ENCODE measurements at places on chromosomes 16 and 17.

GRCh38 chr17:29376667-29377270, 13.4 kb upstream of the TAOK1 start:
- peak; percentile 65 for DNase-seq

DNA sequence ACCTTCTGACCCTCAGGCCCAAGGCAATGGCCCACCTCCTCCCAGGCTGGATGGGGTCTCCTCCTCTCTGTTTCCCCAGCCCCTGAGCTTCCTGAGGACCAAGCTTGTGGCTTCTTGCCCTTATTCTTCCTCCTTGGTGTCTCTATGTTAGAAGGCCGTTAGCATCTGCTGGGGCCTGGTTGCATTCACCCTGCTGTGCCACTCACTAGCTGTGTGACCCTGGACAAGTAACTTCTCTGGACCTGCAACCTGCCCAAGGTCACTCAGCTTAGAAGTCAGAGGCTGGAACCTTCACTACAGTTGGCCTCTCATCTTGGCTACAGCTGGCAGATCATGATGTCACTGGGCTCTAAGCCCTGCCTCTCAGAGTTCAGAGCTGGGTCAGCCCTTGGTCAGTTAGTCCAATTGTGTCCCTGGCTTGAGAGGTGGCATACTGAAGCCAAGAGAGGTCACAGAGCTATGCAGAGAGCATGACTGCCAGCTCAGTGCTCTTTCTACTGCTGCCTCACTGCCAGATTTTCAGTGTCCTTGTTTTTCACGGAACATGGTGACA, 3.0 kb downstream of the MT2A start:
- DNase-seq: no peak

DNA sequence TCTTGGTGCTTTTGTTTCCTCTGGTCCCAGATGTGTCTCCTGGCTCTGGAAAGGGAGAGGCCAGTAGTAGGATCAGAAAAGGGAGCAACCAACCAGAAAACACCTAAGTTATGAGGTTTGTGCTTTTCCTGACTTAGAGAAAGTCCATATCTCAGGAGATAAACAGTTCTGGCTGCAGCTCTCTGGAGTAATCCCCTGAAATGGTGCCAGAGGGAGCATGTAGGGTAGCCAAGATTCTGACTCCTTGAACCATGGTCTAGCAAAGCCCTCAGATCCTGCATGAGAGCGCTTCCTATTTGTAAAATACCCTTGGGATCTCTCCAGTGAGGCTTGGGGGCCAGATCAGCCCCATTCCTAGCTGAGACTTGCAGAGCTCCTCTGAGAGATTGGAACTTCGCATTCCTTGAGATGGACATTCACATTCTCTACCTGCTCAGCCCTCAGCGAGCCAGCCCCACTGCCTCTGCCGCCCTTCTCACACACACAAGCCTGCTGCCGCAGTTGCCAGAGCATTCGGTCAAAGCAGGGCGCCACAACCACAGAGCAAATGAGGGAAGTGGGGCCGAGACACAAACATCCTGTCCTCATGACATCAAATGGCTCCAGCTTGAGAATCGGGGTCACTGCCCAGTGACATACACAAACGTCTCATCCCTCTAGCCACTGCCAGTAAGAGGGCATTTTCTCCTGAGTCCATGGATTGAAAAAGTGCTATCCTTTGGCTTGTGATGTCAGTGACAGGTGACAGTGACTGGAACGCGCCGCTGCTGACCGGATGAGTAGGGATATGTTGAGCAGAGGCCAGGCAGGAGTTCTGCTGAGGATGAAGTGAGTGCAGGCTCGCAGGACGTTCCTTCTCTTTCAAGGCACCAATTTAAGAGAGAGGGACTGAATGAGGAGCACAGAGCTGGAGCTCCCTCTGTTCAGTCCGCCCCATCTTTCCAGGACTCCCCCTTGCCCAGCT, 5.0 kb downstream of the ABHD15 start:
- DNase-seq: no peak

DNA sequence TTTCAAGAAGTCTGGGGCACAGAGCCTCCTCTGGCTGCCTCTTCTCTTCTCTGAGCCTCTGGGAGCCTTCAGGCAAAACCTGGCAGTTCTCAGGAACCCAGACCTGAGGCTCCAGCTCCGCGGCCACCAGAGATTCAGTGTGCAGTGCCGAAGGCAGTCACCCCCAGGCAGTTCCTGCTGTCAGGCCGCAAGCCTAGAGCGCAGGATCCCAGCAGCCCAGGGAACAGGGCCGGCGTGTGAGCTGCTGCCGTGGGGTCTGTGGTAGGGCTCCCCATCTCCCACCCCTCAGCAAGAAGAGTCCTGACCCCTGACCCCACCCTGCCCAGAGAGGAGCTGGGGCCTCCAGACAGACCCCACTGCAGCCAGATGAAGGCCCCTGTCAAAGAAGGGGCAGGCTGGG, 78.2 kb downstream of the AMFR start:
- no peak for DNase-seq

DNA sequence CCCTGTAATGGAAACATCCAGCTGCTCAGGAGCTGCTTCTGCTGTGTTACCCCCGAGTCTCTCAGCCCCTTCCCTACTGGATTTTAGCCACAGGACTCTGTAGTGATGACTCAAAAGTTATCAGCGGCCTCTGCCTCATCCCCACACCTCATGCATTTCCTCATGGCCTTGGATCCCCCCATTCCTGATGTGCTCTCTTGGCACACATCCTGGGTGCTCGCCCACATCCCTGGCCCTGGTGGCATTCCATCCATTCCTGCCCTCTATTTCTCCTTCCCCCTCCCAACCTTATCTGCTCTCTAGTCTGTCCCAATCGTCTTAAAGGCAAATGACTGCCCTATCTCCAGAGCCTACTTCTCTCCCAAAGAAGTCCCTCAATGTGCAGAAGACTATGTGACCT, 24.6 kb downstream of the MARF1 start:
- DNase-seq: no peak

- no peak for DNase-seq
Observed at GRCh38 chr16:85911251-85911930, 12.4 kb downstream of the IRF8 start.

- no peak for DNase-seq
Observed at GRCh38 chr16:72287649-72288048, 115.7 kb upstream of the PMFBP1 start.

- DNase-seq: peak; percentile 76
Observed at GRCh38 chr17:79658811-79659207, 48.0 kb upstream of the RBFOX3 start.

DNA sequence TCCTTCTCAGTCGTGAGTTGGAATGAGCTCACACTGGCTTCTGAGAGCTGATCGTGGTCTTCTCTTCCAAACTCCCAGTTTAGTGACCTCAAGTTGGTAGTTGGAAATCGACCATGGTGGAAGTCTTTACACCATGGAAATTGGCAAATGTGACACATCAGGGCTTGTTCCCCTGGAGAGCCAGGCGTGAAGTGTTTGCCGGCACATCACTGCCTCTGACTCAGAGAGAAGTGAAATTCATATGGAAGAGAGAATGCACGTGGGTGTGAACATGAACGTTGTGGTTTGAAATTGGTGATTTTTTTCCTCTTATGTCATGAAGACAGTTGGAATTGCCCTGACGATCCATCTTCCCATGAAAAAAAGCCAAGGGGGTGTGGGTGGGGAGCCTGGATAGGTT, 47.4 kb downstream of the AXIN2 start:
- no peak for DNase-seq

- no peak for DNase-seq
Observed at GRCh38 chr17:10775058-10775457, 28.8 kb downstream of the TMEM238L start.

- DNase-seq: no peak
Observed at GRCh38 chr16:66189951-66190350, 176.5 kb upstream of the CDH5 start.

DNA sequence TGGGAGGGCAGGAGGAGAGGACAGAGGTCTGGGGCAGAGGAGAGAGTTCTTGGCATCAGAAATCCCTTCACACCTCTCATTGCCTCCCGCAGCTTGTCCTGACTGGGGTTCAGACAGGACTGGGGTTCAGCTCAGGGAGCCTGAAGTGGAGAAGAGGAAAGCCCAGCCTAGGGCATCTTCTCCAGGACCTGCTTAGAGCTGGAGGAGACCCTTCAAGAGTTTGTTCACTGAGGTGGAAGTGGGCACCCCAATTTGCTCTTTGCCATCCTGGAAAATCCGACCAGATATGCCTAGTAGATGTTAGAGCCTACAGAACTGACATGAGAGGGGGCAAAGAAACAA, 2.0 kb downstream of the HOXB3 start:
- DNase-seq: no peak

DNA sequence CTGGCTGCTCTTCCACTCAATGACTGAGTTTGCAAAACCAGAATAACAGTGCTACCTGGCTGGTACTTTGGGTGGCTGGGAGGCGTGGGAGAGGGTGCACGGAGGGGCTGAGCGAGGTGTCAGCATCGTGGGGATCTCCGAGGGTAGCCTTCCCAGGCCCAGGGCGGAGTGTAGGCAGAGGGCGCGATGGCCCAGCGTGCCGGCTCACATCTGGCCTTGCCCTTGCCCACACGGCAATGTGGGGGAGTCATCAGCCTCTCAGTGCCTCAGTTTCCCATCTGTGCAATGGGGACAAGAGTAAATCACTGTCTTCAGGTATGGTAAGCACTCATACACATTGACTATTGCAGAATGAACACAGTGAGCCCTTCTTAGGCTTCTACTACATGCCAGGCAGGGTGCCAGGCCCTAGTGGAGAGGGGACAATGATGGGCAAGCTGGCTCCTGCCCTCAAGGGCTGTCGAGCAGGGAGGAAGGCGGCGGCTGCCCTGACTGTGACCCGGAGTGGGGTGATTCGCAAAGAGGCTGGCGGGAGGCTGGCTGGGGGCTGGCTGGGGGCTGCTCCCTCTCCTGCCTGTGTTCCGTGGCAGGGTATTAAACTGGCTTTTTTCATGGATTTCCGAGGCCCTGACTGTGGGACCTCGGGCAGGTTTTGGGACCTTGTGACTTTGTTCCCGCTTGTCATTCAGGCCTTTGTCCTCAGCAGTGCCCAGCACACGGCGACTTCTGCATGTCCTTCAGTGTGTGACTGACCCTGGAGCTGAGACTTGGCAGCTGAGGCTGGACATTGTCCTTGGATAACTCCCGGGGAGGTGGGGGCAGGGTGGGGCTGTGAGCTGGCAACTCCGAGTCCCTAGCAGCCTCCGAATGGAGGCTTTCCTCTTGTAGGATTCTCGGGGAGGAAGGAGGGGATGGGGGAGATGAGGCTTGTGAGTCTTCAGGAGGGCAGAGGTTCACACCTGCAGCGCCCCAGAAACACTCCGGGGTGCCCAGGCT, 243.1 kb downstream of the SEC14L1 start:
- DNase-seq: no peak

- no peak for DNase-seq
Observed at GRCh38 chr16:20322696-20323095, 4.6 kb downstream of the GP2 start.

GRCh38 chr17:7745748-7746470, 28.4 kb downstream of the DNAH2 start:
- DNase-seq: no peak

DNA sequence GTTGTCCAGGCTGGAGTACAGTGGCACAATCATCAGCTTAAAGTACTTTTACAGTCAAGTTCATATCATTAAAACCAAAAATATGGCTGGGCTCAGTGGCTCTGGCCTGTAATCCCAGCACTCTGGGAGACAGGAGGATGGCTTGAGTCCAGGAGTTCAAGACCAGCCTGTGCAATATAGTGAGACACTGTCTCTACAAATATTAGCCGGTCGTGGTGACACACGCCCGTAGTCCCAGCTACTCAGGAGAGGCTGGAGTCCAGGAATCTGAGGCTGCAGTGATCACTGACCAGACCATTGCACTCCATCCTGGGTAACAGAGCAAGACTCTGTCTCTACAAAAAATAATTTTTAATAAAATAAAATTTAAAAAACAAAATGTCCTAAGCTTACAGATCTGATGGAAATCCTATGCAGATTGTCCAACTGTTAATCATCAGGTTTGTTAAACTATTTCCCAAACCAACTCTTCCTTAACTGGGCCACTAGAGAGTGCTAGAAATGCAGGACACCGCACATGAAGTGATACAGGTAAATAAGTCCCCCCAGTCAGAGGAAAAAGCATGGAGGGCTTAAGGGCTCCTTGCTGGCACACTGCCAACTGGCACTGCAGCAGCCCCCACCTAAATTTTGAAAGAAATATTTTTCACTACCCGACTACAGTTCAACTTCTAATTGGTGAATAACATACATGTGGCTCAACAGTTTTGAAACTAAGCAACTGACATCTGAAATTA, 2.8 kb downstream of the USP22 start:
- DNase-seq: no peak

GRCh38 chr17:58517378-58517927, 3.0 kb upstream of the MTMR4 start:
- no peak for DNase-seq

DNA sequence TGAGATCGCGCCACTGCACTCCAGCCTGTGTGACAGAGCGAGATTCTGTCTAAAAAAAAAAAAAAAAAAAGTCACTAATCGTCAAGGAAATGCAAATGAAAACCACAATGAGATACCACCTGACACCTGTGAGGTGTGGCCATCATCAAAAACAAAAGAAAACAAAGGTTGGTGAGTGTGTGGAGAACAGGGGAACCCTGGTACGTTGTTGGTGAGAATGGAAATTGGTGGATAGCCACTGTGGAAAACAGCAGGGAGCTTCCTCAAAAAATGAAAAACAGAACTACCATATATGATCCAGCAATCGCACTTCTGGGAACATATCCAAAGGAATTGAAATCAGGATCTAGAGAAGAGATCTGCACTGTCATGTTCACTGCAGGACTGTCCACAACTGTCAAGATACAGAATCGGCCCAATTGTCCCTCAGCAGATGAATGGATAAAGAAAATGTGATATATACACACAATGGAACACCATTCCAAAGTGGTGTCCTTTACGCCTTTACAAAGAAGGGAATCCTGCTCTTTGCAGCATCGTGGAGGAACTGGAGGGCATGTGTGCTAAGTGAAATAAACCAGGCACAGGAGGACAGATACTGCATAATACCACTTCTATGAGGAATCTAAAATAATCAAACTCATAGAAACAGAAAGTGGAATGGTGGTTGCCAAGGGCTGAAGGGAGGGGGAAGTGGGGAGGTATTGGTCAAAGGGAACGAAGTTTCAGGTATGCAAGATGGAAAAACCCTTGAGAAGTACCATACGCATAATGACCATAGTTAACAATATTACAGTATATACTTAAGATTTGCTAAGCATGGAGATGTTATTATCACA, 63.5 kb upstream of the PLCG2 start:
- no peak for DNase-seq

DNA sequence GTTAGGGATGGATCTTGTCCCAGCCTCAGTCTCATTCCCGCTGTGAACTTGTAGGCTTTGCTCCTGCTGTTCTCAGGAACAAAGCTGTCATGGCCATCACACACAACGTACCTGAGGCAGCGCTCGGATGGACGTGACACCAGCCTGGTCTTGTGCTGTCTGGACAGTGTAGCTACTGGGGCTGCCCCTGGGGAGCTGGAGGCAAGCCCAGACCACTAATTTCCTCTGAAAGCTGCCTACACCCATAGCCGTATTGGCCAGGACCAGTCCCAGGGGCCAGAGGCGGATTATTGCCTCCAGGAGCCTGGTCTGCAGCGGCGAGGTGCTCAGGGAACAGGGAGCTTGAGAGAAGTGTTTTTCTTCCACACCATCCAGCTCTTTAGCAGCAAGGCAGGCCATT, 11.7 kb downstream of the ZNHIT3 start:
- no peak for DNase-seq

All from ecto neural progenitor cell (in vitro differentiated cells).